GM18507 (cell line): ENCODE measurements at places on chromosomes 12 and 14.

GRCh38 chr12:131787143-131787660 lies 41.0 kb upstream of the MMP17 start:
- DNase-seq, result no peak

- DNase-seq, result no peak
Measured at GRCh38 chr12:55716582-55716957, 724 bp downstream of the BLOC1S1 start.

GRCh38 chr12:124314207-124314606 lies 19.3 kb downstream of the RFLNA start:
- DNase-seq, result no peak

GRCh38 chr12:15389561-15389960 lies 67.3 kb downstream of the PTPRO start:
- DNase-seq, result no peak
